CD4-positive, alpha-beta T cell (primary cell): ENCODE measurements at places on chromosomes 5 and 9. TPM values are rescaled to one million over a fixed set of nuclear protein-coding genes. Genes with fewer than 3 reads are reported as not detected.

- DNase-seq = no peak
Observed at GRCh38 chr9:117034866-117035265, 347.8 kb downstream of the TRIM32 start.

GRCh38 chr9:23702311-23702922 lies 123.6 kb downstream of the ELAVL2 start:
- DNase-seq = no peak

DNA sequence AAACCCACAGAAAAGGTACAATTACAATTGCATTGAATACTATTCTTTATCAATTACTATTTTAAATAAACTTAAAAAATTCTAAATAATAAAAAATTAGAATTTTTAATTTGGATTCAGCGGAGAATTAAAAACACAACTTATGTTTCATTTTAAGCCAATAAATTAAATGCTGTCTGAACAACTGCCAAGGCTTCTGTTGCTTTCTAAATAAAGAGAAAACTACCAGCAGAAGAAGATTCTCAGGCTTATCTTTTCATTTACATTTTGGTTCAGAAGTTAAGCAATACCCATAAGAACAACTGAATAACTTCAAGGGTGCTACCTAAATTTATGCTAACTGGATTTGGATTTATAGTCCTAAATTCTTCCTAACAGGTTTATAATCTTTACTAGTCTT lies 150.0 kb upstream of the FTMT start:
- no peak for DNase-seq

DNA sequence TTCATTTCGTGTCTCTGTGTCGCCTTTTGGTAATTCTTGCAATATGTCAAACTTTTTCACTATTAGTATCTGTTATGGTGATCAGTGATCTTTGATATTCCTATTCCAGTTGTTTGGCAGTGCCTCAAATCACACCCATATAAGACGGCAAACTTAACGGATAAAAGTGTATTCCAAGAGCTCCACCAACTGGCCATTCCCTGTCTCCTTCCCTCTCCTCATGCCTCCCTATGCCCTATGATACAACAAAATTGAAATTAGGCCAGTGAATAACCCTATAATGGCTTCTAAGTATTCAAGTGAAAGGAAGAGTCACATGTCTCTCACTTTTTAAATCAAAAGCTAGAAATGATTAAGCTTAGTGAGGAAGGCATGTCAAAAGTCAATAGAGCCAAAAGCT lies 74.8 kb downstream of the CDK5RAP2 start:
- DNase-seq = no peak

DNA sequence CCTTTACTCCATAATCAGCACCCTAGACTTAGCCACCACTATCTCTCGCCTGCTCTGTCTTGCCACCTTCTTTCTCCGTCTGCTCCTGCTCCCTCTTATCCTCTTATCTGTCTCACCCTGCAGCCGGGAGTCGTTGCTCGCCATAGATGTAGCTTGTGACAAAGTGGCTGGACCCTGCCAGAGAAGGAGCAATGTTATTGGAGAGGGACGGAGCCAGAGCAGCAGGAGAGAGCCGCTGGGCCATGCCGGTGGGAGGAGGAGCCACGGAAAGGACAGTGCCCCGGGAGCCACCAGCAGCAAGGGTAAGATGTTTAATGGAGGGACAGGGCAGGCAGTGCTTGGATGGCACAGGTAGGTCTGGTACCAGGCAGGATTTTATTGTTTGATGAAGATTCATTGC lies 137.3 kb downstream of the SEC61B start:
- DNase-seq = no peak

GRCh38 chr9:97604901-97605645 lies 28.1 kb downstream of the TSTD2 start:
- no peak for DNase-seq

- no peak for DNase-seq
Observed at GRCh38 chr5:102959055-102959454, 160.9 kb downstream of the GIN1 start.

Gene IL31RA
- not detected for total RNA-seq

Gene PCDHB12
- total RNA-seq = not detected

Gene LHX6
- not detected for total RNA-seq

Gene LAMC3
- 0.66 TPM for total RNA-seq
